ENCODE measurements at places on chromosomes 12 and 14.

GRCh38 chr12:44889162-44889561 lies 13.0 kb upstream of the NELL2 start:
- DNase-seq = no peak

GRCh38 chr12:9033265-9033887 lies 44.0 kb downstream of the KLRG1 start:
- DNase-seq = no peak

DNA sequence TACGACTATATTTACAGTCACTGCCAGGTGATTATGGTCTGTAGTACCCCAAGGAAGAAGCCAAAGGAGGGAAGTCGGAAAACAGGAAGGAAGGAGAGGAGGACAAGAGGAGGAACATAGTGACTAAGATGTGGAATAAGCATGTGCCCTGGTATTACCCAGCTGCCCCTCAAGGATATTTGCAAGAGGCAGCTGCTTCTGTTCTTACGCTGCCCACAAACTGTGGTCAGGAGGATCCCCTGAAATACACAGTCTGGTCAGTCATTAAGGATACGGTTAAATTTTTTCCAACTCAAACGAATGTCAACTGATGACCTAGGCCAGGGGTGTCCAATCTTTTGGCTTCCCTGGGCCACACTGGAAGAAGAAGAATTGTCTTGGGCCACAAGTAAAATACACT lies 126.5 kb downstream of the CMAS start:
- no peak for DNase-seq

DNA sequence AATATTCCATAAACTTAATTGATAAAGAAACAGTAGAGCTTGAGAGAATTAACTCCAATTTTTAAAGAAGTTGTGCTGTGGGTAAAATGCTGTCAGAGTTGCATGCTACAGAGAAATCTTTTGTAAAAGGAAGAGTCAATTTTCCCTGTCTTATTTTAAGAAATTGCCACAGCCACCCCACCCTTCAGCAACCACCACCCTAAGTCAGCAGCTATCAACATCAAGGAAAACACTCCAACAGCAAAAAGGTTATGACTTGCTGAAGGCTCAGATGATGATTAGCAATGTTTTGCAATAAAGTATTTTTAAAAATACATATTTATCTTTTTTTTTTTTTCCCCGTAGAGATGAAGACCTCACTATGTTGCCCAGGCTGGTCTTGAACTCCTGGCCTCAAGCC lies 6.5 kb upstream of the DRAM1 start:
- no peak for DNase-seq

GRCh38 chr14:62670526-62670925 lies 374.7 kb downstream of the KCNH5 start:
- no peak for DNase-seq

DNA sequence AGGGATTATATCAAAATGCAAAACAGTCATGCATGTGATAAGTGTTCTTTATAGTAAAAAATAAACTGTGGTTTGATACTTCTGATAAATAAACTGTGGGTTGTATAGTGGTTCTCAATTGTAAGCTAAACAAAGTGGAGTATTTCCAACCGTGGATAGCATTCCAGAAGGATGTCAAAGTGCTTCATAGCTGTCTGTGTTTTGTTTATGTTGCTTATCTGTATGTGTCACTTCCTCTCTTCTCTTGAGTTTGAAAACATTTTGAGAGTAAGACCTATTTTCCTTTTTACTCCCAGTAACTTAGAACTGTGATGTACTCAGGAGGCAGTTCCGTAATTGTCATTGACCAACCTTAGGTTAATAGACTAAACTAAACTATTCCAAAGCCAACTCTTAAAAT lies 415.8 kb downstream of the TMTC2 start:
- DNase-seq = no peak

All from nucleus accumbens (tissue), 56 donors.